ENCODE measurements at places on chromosomes 1 and 21.

- DNase-seq = no peak
Observed at GRCh38 chr1:175193527-175193910, 943 bp upstream of the KIAA0040 start.

DNA sequence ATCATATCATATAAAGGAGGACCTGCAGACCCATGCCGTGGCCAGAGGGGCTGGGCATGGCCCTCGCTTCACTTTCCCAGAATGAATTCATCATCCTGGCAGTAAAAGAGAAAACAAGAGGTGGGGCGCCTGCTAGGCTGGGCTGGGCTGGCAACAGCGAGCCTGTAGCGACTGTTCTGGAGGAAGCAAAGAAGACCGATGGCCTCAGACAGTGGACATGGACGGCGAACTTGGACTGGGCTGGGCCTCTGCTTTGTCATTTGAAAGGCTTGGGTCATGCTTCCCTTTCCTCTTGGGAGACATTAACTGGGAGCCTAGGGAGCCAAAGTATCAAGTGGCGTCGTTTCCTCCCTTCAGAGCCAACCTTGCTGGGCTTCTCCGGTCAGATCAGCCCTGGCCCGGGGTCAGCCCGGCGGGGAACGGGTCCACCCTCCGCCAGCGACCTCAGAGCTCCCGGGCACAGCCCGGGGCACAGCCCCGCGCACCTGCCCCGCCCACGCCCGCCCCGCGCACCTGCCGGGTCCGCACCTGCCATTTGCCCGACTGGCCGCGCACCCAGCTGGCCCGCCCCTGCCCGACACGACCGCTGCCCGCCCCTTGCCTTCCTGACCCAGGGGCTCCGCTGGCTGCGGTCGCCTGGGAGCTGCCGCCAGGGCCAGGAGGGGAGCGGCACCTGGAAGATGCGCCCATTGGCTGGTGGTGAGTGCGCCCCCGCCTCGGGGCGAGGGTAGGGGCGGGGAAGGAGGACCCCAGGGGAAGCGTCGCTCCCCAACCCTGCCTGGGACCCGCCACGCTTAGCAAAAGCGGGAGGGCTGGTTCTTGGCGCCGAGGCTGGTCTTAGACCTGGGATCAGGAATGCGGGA lies at the start of gene FAM3B:
Gene FAM3B (plus strand): TSS at position 602 of the 863 bp plus-strand sequence. CDS start 79 bp downstream, at position 681.
- DNase-seq = no peak

DNA sequence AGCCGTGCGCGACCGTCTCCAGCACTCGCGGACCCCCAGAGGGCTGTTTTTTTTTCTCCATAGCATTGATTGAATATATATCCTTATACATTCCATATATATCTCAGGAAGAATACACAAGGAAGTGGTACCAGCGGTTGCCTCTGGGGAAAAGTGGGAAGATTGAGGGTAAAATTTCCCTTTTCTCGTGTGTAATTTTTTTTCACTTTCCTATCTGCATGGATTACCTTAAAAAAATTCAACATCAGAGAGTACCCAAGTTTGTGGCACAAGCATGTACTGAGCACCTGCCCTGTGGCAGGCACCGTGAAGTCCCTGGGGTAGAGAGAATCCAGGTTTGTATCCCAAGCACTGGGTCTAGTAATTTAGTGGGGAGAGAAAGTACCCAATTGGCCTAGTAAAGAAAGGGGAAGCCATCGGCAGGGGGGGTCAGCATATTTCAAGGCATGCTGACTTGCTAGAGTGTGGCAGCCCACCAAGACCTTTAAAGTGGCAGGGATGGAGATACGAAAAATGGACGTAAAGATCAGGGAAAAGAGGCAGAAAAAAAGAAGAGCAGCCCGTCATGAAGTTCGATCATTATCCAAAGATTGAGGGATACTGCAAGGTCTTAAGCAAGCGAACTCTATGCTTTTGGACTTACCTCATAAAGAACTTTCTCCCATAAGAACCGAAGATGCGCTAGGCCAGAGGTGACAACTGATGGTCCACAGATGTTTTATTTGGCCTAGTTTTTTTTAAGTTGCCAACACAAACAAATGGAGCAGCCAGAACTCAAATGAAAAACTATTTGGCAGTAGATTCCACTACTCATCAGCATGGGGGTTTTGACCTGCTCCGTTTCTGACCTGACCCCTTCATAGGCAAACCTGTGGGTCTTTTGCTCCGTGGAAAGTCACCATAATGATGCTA lies 1.5 kb upstream of the HMGN1 start:
- no peak for DNase-seq

- no peak for DNase-seq
Observed at GRCh38 chr1:114746450-114747121, 11.2 kb downstream of the CSDE1 start.

All from central memory CD4-positive, alpha-beta T cell (primary cell).